Activated CD4-positive, alpha-beta T cell treated with anti-CD3 and anti-CD28 coated beads, Interleukin-2, amount 50 U/mL, for 24 hours (primary cell): ENCODE measurements at places on chromosomes 2 and 18.

DNA sequence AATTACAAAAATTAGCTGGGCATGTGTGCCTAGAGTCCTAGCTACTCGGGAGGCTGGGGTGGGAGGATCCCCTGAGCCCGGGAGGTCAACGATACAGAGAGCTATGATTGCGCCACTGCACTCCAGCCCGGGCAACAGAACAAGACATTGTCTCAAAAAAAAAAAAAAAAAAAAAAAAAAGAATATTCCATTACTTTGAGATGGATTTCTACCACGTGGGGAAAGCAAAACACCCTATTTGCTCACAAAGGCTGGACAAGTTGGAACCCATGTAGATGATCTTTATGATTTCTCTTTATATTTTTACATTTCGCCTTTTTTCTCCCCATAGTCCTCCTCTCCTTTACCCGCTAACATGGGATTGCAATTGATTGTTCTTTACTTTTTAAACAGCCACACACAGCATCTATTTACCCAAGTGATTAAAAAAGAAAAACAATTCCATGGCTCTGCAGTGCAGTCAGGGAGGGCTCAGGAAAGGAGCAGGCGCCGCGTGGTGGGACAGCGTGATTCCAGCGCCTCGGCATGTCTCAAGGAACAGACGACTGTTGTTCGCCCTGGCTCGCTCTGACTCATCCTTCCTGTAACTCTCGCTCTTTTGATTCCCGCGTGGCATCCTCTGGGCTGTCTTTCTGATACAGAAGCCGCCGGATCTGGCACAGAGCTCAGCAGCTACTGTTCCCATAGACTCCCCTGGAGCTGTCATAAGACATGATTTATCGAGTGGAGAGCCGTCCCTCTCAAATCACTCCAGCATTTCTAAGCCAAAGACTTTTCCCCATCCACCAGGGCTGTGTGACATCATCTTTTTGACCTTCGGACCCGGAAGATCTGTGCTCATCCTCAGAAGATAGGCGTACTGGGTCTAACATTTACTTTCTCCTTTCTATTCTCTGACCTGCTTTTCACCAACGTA lies 230.4 kb upstream of the AGAP1 start:
- DNase-seq: no peak

DNA sequence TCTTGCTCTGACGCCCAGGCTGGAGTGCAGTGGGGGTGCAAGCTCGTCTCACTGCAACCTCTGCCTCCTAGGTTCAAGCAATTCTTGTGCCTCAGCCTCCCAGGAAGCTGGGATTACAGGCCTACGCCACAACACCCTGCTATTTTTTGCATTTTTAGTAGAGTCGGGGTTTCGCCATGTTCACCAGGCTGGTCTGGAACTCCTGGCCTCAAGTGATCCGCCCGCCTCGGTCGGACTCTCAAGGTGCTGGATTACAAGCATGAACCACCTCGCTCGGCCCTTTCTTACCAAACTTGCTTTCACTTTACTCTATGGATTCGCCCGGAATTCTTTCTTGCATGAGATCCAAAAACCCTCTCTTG lies 3.1 kb upstream of the FZD5 start:
- DNase-seq: no peak

- DNase-seq: no peak
These were observed 8.1 kb downstream of the SUPT7L start for GRCh38 chr2:27655155-27655951.

GRCh38 chr2:55151733-55152433 lies 80.2 kb downstream of the CLHC1 start:
- no peak for DNase-seq

GRCh38 chr2:218383892-218384519 lies 1.9 kb downstream of the SLC11A1 start:
- DNase-seq: no peak

DNA sequence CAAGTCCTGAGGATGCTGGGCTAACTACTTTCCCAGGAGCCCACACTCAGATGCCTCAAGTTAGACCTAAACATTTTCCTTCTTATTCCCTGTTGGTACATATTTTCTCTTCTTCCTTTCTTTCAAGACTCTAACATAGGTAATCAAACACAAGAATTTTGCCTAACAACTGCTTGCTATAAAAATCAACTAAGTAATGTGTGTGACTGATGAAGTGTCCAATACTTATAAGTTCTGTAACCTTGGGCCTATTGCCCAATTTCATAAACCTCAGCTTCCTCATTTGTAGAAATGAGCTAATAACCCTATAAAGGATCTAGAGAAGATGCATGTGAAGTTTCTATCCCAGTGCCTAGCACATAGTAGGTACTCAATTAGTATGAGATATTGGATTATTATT lies 31.6 kb upstream of the PIK3C3 start:
- DNase-seq: no peak

DNA sequence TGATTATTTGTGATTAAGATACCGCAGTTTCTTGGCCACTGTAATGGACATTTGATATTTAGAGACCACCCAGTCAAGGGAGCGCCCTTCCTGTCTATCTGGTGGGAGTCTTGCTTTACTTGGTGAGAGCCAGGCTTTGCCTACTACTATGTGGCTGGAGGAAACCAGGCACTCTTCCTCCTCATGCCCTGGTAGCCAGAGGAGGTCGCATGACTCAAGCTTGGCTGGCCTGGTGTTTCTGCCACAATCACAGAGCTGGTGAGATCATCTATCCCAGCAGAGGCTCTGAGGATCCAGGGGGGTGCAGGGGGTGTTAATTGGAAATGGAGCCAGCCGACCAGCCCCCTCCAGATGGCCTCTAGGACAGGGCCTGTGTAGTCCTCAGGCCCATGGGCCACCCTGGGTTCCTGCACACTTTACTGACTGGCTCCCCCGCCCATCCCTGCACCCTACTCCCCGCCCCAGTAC lies 46.8 kb upstream of the BIN1 start:
- no peak for DNase-seq

- no peak for DNase-seq
These were observed 464.0 kb downstream of the EIPR1 start for GRCh38 chr2:2913601-2914120.

DNA sequence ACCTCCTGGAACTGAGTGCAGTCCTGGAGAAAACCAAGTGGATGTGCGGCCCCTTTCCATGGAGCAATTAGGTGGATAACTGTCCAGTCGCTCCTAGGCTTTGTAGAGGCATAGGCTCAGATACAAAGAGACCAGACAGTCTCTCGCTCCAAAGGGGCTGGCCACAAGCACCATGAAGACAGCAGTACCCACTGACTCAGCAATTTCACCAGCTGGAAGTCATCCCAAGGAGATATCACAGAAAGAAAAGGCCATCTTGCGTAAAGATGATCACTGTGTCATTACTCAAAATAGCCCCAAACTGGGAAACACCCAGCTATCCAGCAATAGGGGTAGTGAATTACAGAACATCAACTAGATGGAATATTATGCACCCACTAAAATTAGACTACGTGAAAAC lies 161.2 kb downstream of the MSH2 start:
- DNase-seq: no peak

- no peak for DNase-seq
These were observed 161.3 kb downstream of the CDH2 start for GRCh38 chr18:28015671-28016070.

GRCh38 chr2:46471019-46471583 lies 8.3 kb upstream of the TMEM247 start:
- DNase-seq: no peak

- no peak for DNase-seq
These were observed 78.7 kb upstream of the MSH6 start for GRCh38 chr2:47704287-47704686.

- no peak for DNase-seq
These were observed 7.9 kb upstream of the CRYBA2 start for GRCh38 chr2:219001100-219001576.

- DNase-seq: no peak
These were observed 141.2 kb downstream of the LRATD1 start for GRCh38 chr2:14773696-14774095.

GRCh38 chr2:196520605-196521004 lies 118.9 kb upstream of the CCDC150 start:
- no peak for DNase-seq

GRCh38 chr2:25491003-25491696 lies 149.4 kb upstream of the DNMT3A start:
- no peak for DNase-seq

DNA sequence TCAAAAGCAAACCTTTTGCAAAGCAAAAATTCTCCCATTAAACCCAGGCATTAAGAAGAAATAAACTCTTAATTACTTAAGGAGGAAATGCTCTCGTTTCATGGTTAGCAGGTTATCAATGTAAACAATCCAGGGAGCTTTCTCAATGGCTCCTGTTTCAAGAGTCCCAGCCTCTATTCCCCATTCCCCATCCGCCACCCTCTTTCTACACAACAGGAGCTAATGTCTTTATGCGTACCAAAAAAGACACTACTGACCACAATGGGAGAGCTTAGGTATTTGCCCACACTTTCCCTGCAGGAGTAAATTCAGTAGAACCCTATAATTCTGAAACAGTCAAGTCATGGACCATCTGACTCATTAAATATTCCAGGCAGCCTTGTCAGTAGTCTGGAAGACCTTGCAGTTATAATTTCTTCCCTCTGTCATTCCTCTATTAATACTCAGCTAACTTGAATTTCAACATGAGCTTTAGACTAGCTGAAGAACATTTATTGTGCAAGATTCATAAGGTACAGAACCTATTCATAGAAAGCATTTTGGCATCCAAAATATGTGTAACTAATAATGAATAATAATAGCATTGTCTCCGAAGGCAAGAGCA lies 48.6 kb downstream of the SLC8A1 start:
- no peak for DNase-seq

DNA sequence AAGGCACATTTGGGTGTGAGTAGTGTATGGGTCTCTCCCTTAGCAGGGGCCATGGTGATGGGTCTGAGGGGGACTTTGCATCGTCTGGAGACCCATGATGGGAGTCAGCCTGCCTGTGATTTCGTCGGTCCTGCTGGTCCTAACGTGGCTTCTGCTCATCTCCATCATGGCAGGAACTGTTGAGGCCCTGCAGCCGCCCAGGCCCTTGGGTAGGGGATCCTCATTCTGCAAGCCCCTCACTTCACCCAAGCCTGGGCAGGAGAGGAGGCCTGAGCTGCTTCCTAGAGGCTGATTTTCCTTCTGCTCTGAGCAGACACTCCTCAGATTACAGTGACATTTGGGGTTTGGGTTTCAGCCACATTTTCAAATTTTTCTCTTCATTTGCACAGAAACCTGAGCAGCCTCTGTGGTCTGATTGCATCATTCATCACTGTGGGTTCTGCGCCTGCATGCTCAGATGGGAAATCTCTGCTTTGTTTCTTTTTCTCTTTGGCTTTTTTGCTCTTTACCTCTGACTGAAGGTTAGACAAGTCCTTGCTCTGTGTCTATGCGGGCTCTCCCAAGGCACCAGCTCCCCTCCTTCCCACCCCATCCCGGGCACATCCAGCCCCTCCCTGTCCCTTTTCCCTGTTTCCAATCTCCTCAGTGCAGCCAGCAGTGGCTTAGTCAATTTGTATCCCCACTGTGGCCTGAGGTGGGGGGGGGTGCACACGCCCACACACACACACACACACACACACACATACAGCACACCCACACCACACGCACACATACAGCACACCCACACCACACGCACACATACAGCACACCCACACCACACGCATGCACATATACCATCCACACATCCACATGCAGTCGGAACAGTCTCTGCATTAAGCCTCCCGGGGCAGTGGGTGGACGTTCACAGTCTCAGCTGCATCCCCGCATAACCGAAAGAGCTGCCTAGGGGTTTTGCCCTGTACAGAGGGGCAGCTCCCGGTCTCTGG lies 305.4 kb upstream of the HS6ST1 start:
- DNase-seq: no peak

DNA sequence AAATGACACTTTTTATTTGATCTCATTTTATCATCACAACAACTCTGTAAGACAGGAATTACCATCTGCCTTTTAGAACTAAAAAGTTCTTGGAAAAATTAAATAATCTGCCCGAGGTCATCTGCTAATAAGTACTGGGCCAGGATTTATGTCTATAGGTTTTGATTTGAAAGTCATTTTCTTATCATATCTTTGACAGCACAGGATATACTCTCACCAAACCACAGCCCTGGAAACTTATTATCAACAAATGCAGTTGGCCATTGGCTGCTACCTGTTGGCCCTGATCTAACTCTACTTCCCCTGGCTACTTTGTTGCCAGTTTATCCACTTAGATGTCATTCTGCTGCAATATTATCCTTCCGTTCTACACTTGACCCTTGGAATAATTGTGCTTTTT lies 354.6 kb downstream of the RAD51AP2 start:
- no peak for DNase-seq

DNA sequence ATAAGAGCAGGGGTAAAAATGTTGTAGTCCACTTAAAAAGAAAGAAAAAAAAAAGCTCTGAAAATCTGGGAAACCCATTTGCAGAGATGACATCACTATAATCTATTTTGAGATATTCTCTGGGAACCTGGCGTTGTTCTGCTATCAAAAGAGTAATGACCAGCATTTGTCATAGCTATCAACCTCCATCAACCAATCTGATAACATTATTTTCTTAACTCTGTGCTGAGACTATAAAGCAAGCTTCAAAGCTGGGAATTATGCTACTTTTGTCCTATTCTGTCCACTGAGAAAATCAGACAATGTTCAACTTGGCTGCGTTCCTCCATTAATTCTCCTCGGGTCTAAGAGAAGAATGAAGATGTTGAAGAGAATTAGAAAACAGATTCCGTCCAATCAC lies 107.5 kb downstream of the STK39 start:
- DNase-seq: no peak

GRCh38 chr2:88637464-88637863 lies 10.2 kb upstream of the EIF2AK3 start:
- DNase-seq: no peak

DNA sequence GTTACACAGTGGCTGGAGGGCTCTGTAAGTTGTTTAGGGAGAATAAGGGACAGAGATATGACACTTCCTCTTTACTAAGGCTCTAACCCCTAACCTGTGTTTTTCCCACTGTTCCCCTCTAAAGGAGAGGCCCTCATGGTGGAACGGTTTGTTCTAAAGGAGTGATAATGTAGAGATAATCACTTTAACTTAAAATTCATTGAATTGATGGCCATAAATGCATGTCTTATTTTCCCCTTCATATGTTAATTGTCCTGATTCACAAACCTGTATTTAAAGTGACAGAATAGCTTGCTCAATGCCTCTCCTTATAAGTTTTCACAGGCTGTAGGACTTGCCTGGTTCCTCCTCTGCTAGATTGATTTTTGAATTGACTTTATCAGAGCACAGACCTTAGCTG lies at the start of gene SERPINB12:
Gene SERPINB12 (plus strand): TSS at position 301 of the 400 bp plus-strand sequence. CDS start 13,791 bp downstream, outside the sequence.
- no peak for DNase-seq

DNA sequence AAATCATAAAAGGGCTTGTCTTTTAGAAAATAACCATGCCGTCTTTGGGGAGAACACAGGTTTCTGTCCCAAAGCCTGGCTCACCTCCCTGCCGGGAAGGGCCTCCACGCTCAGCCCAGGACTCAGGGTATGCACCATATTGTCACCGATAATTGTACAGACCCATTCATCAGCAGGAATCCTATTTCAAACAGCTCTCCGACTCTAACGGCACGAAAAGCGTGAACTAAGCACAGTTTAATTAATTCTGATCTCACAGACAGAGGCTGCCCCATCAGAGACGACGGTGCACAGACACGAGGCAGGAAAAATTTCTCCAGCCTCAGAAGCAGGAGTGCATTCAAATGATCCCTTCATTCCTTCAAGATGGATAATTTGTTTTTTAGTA lies 276.2 kb downstream of the MYCN start:
- DNase-seq: no peak

- no peak for DNase-seq
These were observed 180.0 kb downstream of the GLI2 start for GRCh38 chr2:120915670-120916069.
